Esophagus squamous epithelium (tissue), 5 donors: ENCODE measurements at places on chromosomes 6 and 20. TPM values are rescaled to one million over a fixed set of nuclear protein-coding genes. Genes with fewer than 3 reads are reported as not detected.

DNA sequence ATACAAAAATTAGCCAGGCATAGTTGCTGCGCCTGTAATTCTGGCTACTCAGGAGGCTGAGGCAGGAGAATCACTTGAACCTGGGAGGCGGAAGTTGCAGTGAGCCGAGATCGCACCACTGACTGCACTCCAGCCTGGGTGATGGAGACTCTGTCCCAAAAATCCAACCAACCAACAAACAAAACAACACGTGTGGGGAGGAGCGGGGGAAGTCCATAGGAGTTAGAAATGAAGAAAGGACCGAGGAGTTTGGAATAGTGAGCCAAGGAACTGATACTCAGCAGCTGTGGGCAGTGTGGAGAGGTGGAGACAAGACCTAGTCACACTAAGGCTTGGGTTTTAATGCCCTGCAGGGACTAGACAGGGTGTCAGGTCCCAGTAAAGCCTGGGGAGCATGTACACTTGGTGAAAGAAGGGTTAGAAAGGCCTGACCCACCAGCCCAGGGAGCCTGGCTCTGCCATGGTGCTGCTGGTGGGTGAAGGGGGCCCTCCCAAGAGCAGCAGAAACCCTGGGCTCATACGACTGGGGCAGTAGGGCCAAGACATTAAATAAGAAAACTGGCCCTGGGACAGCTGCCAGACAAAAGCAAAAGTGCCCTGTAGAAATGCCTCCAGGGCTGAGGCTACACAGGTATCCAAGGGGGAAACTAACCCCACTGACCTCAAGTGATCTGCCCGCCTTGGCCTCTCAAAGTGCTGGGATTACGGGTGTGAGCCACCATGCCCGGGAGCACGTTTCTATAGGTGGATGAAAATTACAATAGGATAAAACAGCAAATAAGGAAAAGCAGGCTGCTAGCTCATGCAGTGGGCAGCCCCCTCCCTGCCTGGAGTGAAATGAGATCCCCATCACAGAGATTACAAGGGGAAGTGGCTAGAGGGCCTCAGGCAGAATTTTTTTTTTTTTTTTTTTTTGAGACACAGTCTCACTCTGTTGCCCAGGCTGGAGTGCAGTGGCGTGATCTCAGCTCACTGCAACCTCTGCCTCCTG is 58.0 kb downstream of the MYH7B start:
- H3K27me3 ChIP-seq: no peaks in the 10 kb centered on the region
- H3K4me1 ChIP-seq: no peaks in the 10 kb centered on the region
- no peak overlapping the region for H3K27ac ChIP-seq

DNA sequence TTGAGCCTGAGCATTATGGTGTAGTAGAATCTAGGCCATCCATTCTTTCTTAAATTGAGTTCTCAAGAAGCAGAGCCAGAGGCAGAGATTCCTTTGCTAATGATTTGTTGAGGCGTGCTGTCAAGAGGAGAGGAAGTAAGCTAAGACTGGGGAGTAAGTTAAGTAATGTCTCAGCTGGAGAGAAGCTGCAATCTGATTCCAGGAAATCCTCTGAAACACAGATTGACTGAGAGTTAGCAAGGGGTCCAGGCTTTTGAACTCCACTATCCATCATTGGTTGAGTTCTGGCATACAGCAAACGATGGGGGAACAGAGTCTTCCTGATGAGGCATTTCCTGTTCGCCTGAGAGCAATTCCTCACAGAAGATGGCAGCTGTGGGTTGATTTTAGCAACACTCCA is 207.4 kb upstream of the RAB32 start:
- no peak for DNase-seq
- no peak overlapping the region for H3K4me3 ChIP-seq
- H3K27me3 ChIP-seq: no peaks in the 10 kb centered on the region
- no peaks in the 10 kb centered on the region for H3K4me1 ChIP-seq

Gene ERVFRD-1
- total RNA-seq: not detected

- H3K4me3 ChIP-seq: no peak overlapping the region
- H3K36me3 ChIP-seq: no peaks in the 10 kb centered on the region
- no peaks in the 10 kb centered on the region for H3K27me3 ChIP-seq
- peaks cover 5% of the 10 kb centered on the region for H3K4me1 ChIP-seq
- no peak for DNase-seq
- no peak overlapping the region for H3K27ac ChIP-seq
Measured at GRCh38 chr6:36364669-36365479, 22.6 kb downstream of the ETV7 start.

GRCh38 chr6:144739873-144740272 is 454.7 kb downstream of the UTRN start:
- no peak overlapping the region for H3K4me3 ChIP-seq
- no peaks in the 10 kb centered on the region for H3K36me3 ChIP-seq
- H3K27me3 ChIP-seq: no peaks in the 10 kb centered on the region

Gene CHRNA4
- total RNA-seq: not detected

DNA sequence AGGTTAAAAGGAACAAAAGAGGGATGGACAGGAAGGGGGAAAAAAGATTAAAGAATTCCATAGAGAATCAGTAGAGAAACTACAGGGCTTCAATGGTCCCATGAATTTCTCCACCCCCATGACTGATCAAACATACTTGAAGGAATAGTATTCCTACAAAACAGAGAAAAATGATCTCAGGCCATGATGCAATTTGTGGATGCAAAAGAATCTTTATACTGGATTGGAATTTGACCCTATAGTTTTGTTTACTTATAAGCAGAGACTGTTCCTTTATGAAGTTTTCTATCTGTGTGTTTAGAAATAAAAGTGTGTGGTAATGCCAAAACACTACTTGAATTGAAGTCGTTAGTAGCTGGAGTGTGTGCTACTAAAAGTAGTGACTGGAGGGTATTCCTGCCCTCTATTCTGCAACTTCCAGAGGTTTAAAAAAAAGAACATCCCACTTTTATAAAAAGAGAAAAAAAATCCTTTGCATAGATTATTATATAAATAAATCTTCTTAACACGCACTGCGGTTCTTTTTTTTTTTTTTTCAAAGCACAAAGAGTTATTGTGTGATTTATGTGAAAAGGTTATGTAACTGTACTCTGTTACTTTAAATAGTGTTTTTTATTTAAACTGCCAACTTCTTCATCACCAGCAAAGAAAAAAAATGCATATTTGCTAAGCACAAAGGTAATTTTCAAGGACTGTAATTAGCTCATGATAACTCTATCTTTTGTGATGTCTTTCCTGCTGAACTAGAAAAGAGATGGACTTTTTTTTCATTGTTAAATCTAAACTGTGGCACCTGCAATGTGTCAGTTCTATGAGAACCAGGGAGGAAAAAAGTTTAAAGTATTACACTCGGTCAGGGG is 214.5 kb upstream of the CITED2 start:
- H3K4me1 ChIP-seq: no peaks in the 10 kb centered on the region
- no peak for DNase-seq
- no peaks in the 10 kb centered on the region for H3K27me3 ChIP-seq
- H3K27ac ChIP-seq: peak overlapping the region; percentile 59
- H3K4me3 ChIP-seq: no peak overlapping the region

DNA sequence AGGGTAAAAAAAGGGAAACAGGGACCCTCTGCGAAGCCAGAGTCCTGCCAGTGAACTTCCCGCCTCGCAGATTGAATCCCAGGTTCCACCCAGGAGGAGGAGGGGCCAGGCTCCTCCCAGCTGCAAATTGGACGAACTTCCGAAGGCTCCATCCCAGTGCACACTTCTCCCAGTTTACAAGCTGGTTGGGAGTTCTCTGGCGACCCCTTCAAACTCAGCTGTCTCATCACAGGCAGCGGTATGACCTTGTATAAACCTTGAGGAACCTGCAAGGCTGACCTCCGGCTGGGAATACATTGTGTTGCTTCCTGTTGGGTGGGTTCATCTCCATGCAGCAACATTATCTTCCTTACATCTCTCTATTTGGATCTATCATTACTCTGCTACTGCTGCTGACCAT is 962.7 kb downstream of the GRIK2 start:
- H3K27me3 ChIP-seq: no peaks in the 10 kb centered on the region
- DNase-seq: no peak
- H3K4me1 ChIP-seq: no peaks in the 10 kb centered on the region
- no peak overlapping the region for H3K27ac ChIP-seq
- H3K36me3 ChIP-seq: no peaks in the 10 kb centered on the region
- H3K4me3 ChIP-seq: no peak overlapping the region

Gene SLC35F1
- 0.09 TPM for total RNA-seq

- H3K27me3 ChIP-seq: no peaks in the 10 kb centered on the region
- H3K4me3 ChIP-seq: no peak overlapping the region
- H3K36me3 ChIP-seq: no peaks in the 10 kb centered on the region
- no peak overlapping the region for H3K27ac ChIP-seq
Measured at GRCh38 chr6:11265932-11266331, 33.5 kb upstream of the NEDD9 start.

GRCh38 chr6:113623129-113623528 is 234.0 kb upstream of the MARCKS start:
- DNase-seq: no peak
- no peaks in the 10 kb centered on the region for H3K36me3 ChIP-seq
- H3K27ac ChIP-seq: no peak overlapping the region
- no peaks in the 10 kb centered on the region for H3K27me3 ChIP-seq
- no peak overlapping the region for H3K4me3 ChIP-seq
- H3K4me1 ChIP-seq: peaks cover 3% of the 10 kb centered on the region

DNA sequence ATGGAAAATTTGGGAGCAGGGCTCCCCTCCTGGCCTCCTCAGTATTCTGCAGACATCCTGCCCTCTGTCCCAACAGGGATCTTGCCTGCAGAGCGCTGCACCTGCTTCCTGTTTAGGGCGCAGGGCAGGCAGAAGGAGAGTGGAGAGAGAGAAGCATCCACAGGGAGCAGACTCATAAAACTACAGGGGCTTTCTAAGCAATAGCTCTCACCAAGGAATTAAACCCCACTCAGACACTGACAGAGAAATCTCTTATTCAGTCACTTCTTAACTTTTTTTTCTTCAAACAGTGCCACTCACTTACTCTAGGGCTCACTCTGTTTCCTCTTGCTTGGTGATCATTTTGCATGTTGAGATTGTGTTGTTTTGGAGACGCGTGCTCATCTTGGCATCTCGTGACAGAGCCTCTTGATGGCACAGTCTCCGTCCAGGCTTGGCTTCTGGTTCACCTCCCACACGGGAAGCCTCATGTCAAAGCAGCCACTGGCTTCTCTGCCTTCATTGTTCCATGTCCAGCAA is 153.1 kb upstream of the INSM1 start:
- H3K4me3 ChIP-seq: no peak overlapping the region
- no peaks in the 10 kb centered on the region for H3K27me3 ChIP-seq

Gene COL11A2
- 0.38 TPM for total RNA-seq

DNA sequence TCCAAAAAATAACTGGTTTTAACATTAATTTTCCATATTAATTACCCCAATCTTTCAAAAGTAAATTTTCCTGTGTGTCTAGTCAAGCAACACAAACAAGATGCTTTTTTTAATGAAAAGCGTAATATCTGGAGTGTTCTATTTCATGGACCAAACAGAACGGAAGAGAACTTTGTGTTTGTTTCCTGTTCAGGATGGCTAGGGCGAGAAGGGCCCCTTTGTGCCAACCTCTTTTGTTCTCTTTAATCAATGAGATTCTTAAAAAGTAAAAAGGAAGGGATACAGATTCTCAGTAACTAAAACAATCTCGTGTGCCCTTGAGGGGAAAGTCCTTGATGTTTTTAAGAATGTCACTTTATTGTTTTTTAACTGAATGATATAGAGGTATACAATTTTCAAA is 55.7 kb downstream of the GNAS start:
- peak overlapping the region; percentile 79 for H3K27ac ChIP-seq
- H3K27me3 ChIP-seq: no peaks in the 10 kb centered on the region
- no peak overlapping the region for H3K4me3 ChIP-seq
- H3K36me3 ChIP-seq: peaks cover 34% of the 10 kb centered on the region
- peaks cover 48% of the 10 kb centered on the region for H3K4me1 ChIP-seq
- no peak for DNase-seq

- H3K27ac ChIP-seq: peak overlapping the region; percentile 85
- H3K4me1 ChIP-seq: no peaks in the 10 kb centered on the region
- H3K4me3 ChIP-seq: no peak overlapping the region
- no peaks in the 10 kb centered on the region for H3K36me3 ChIP-seq
Measured at GRCh38 chr20:49562311-49563014, 5.5 kb downstream of the PTGIS start.

Gene FAM217A
- total RNA-seq: not detected

- H3K4me3 ChIP-seq: no peak overlapping the region
- no peaks in the 10 kb centered on the region for H3K4me1 ChIP-seq
- no peak overlapping the region for H3K27ac ChIP-seq
- no peaks in the 10 kb centered on the region for H3K36me3 ChIP-seq
Measured at GRCh38 chr6:155795173-155795796, 339.6 kb upstream of the NOX3 start.

DNA sequence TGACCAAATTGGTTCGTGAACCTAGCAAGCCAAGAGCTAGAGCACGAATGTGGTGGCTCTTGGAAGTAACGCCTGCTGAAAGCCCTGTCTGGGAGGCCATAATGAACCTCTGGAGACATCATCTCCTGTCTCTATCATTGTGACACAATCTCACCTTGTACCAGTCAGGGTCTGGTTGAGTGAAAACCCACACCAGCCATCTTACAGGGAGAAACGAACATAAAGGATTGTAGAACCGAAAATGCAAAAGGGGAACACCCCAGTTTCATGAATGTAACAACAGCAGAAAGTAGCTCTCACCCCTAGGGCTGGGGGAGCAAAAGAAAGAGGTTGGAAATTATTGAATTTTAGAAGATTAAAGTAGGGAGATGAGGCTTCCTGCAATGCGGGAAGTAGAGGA is 50.9 kb upstream of the TAB2 start:
- peaks cover 64% of the 10 kb centered on the region for H3K27me3 ChIP-seq
- no peak overlapping the region for H3K4me3 ChIP-seq
- no peak for DNase-seq
- H3K4me1 ChIP-seq: no peaks in the 10 kb centered on the region
- H3K27ac ChIP-seq: no peak overlapping the region

DNA sequence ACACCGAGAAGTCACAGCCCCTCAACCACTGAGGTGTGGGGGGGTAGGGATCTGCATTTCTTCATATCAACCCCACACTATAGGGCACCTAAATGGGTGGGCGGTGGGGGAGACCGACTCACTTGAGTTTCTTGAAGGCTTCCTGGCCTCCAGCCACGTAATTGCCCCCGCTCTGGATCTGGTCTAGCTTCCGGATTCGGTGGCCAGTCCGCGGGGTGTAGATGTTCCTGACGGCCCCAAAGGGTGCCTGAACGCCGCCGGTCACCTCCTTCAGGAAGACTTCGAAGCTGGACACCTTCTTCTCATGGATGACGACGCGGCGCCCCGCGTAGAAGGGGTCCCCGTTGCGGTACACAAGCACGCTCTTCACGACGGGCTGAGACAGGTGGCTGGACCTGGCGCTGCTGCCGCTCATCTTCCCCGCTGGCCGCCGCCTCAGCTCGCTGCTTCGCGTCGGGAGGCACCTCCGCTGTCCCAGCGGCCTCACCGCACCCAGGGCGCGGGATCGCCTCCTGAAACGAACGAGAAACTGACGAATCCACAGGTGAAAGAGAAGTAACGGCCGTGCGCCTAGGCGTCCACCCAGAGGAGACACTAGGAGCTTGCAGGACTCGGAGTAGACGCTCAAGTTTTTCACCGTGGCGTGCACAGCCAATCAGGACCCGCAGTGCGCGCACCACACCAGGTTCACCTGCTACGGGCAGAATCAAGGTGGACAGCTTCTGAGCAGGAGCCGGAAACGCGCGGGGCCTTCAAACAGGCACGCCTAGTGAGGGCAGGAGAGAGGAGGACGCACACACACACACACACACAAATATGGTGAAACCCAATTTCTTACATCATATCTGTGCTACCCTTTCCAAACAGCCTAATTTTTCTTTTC is at the start of gene DCDC2:
DCDC2 (minus strand) TSS at position 724 of the 883 bp plus-strand sequence; CDS start at position 415, 309 bp downstream.
- H3K4me3 ChIP-seq: no peak within 1 kb of the TSS
- H3K27ac ChIP-seq: no peak within 1 kb of the TSS
- peaks cover 28% of the 10 kb centered on the region for H3K4me1 ChIP-seq
- DNase-seq: no peak
- no peaks in the 10 kb centered on the region for H3K27me3 ChIP-seq

GRCh38 chr6:130982135-130982534 is 80.9 kb downstream of the EPB41L2 start:
- H3K27ac ChIP-seq: no peak overlapping the region
- H3K36me3 ChIP-seq: no peaks in the 10 kb centered on the region
- H3K4me1 ChIP-seq: peaks cover 3% of the 10 kb centered on the region
